ENCODE measurements at places on chromosomes 7 and 10. TPM values are rescaled to one million over a fixed set of nuclear protein-coding genes. Genes with fewer than 3 reads are reported as not detected.

DNA sequence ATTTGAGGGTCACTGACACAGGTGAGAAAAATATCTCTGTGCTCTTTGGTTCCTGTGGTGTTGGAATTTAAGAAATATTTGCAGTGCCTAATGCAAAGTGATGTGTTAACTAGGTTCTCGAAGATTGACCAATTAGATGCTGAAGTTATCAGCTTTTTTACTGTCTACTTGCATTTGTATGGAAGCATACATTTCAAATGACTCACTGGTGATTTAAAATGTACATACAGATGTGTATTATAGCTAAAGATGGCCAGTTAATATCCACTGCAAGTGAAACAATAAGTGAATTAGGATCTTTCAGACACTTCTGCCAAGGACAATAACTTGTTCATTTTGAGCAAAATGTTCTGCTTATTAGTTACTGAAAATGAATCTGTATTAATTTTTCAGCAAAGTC is 205.0 kb downstream of the FANK1 start:
- peak; percentile 38 for DNase-seq
- H3K4me1 ChIP-seq, result 0 out of 2 replicates have a peak, but pooled peaks cover 2% of the 10 kb centered on the region
- no peak overlapping the region for H3K4me3 ChIP-seq
- H3K27ac ChIP-seq, result no peak overlapping the region

GRCh38 chr10:1070919-1071318 is 14.7 kb downstream of the WDR37 start:
- peaks cover 20% of the 10 kb centered on the region for H3K36me3 ChIP-seq
- no peak overlapping the region for H3K4me3 ChIP-seq
- H3K27ac ChIP-seq, result no peak overlapping the region

LIPF gene
- total RNA-seq, result not detected

DNA sequence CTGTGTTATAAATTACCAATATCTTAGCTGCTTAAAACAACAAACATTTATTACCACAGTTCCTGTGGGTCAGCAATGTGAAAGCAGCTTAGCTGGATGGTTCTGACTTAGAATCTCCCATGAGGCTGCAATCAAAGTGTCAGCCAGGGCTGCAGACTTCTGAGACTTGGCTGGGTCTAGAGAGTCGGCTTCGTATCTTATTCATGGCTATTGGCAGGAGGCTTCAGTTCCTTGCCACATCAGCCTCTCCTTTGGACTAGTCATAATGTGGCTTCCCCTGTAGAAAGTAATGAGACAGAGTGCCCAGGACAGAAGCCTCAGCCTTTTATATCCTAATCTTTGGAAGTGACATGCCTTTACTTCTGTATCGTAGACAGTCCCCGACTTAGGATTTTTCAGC is 27.3 kb downstream of the RALA start:
- peaks cover 7% of the 10 kb centered on the region for H3K4me1 ChIP-seq
- H3K36me3 ChIP-seq, result no peaks in the 10 kb centered on the region
- peak; percentile 81 for DNase-seq
- H3K4me3 ChIP-seq, result no peak overlapping the region
- peak overlapping the region; percentile 78 for H3K27ac ChIP-seq

DNA sequence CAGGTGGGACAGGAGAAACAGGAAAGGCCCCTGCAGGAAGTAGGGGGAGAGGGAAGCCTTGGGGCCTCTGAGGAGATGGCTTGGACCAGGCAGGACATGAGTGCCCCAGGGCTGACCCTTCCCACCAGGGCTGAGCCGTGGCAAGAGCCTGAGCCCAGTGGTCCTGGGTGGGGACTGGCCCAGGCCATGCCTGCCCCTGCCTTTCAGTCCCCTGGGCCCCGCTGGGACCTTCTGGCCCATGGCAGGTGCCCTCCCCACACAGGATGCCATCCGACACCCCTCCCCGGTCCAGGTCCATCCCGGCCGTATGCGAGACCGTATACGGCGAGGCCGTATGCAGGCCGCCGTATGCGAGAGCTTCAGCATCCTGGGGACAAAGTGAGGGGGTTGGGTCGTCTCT is 2.0 kb downstream of the GRIFIN start:
- H3K4me1 ChIP-seq, result peaks cover 6% of the 10 kb centered on the region
- DNase-seq, result no peak
- H3K27me3 ChIP-seq, result peaks cover 3% of the 10 kb centered on the region
- H3K4me3 ChIP-seq, result no peak overlapping the region
- no peaks in the 10 kb centered on the region for H3K36me3 ChIP-seq

DNA sequence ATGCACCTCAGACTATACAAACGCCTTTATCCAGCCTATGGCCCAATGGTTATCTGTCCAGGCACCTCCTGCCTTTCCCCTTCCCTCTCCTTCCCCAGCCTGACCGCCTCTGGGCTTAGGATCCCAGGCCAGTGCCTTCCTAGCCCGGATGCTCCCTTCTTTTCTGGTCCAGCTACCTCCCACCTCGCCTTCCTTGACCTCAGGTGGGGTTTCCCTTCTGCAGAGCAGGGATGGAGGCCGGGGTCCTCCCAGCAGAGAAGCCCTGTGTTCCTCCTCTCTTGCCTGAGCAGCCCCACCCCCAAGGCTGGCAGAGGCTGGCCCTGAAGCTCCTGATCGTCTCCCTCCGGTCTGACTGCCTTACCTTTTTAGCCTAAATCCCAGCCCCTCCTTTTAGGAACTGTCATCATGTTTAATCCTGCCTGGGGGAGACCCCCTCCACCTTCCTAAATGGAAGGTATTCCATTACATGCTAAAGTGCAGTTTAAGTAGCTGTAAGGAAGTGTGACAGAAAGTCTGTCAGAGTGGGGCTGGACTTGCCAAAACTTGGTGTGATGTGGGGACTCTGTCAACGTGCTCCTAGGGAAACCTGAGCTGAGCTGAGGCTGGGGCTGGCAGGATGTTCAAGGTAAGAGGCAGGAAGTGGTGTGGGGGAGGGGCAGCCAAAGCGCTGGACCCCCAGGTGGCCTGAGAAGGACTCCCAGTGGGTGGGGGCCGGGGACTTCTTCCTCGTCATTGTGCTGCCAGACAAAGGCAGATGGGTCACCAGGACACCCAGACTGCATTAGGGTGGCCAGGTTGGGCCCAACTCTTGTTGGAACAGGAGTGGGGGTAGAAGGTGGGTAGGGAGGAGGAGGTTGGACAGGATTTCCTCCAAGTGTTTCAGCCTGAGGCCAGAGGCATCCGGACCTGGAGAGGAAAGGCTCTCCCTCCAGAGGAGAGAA is 39.5 kb downstream of the LBX1 start:
- no peaks in the 10 kb centered on the region for H3K36me3 ChIP-seq
- peaks cover 31% of the 10 kb centered on the region for H3K27me3 ChIP-seq
- H3K4me3 ChIP-seq, result no peak overlapping the region
- no peak overlapping the region for H3K27ac ChIP-seq

DNA sequence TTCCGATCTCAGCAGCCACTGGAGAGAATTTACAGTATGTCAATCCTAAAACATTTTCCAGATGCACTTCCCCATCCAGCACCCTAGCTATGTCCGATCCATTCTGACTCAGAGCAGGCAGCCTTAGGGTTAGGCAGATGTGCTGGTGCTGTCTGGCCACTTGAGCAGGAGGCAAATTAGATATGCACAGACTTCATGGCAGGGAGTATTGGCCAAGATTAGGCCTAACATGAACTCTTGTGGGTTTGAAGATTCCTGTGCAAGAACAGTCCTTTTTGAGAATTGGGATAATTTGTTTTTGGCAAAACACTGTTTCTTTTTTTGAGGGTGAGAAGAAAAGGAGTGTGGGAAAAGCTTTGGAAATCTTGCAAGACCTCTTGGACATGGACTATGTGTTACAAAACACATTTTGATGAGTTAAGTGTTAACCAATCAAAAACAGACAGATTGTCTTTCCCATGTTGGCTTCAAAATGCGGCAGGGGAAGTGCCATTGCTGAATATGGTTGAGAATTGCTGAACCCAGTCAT is 218.6 kb upstream of the INHBA start:
- peak overlapping the region; percentile 58 for H3K27ac ChIP-seq
- H3K36me3 ChIP-seq, result no peaks in the 10 kb centered on the region
- peak; percentile 61 for DNase-seq
- H3K27me3 ChIP-seq, result no peaks in the 10 kb centered on the region
- peaks cover 14% of the 10 kb centered on the region for H3K4me1 ChIP-seq
- H3K4me3 ChIP-seq, result no peak overlapping the region
